ENCODE measurements at places on chromosomes 4 and X. TPM values are rescaled to one million over a fixed set of nuclear protein-coding genes. Genes with fewer than 3 reads are reported as not detected.

KCND1 gene
- 0.18 TPM for total RNA-seq

MTTP gene
- 0.09 TPM for total RNA-seq

GAGE12F gene
- total RNA-seq, result not detected

SYNPO2 gene
- 0.85 TPM for total RNA-seq

NEXMIF gene
- not detected for total RNA-seq

PRRG3 gene
- not detected for total RNA-seq

CXorf49B gene
- not detected for total RNA-seq

MAGEA4 gene
- not detected for total RNA-seq

HERC5 gene
- total RNA-seq, result 0.63 TPM

DCAF4L1 gene
- total RNA-seq, result 0.09 TPM

RBMXL3 gene
- total RNA-seq, result not detected

RNF128 gene
- not detected for total RNA-seq

TCEAL7 gene
- total RNA-seq, result 0.72 TPM

SOD3 gene
- not detected for total RNA-seq

UBA1 gene
- 125 TPM for total RNA-seq

FUNDC1 gene
- 9.3 TPM for total RNA-seq

IL13RA1 gene
- 32.7 TPM for total RNA-seq

CCDC158 gene
- not detected for total RNA-seq

F8 gene
- total RNA-seq, result 0.81 TPM

GNRHR gene
- not detected for total RNA-seq

PLP1 gene
- not detected for total RNA-seq
